ENCODE measurements at places on chromosomes 13 and 19. TPM values are rescaled to one million over a fixed set of nuclear protein-coding genes. Genes with fewer than 3 reads are reported as not detected.

DNA sequence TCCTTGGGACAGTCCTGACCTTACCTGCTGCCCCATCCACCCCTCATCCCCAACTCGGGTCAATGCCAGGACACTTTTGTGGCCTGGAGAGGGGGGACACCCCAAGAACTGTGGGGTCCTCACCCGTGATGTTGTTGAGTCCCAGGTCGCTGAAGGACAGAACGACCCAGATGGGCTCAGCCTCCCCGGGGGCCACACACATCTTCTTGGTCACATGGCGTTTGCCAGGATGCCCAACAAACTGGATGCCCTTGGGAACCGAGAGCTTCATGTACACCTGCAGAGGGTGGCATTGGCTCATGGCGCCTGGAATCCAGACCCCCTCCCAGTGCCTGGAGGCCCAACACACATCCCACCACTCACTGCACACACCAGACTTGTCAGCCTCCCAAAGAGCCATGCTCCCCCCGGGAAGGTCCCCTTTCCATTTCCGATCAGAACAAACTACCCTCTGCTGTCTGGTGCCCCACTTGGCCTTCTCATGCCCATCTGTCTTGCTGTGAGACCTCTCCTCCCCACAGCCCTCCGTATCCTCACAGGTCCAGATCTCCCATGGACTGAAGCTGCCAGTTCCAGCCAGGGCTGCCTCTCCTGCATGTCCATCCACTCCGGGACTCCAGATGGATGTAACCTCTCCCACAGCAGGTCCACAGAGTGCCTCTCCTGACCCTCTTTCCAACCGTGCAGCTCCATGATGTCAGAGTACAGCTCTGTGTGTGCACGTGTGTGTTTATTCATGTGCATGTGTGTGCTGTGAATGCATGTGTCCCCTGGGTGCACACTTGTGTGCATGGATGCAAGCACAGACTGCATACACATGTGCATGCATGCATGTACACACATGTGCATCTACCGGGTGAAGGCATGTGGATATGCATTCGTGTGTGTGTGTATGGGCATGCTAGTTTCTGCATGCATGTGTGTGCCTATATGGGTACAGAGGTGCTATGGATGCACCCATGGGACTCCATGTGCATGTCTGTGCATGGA is 58.4 kb downstream of the F2RL3 start:
- no peak for DNase-seq

GRCh38 chr19:522726-523125 is 8.8 kb upstream of the CDC34 start:
- no peak for DNase-seq

- DNase-seq, result no peak
Measured at GRCh38 chr13:114025714-114026431, 52.0 kb upstream of the C13orf46 start.

SULT2A1 gene
- not detected for total RNA-seq

DNA sequence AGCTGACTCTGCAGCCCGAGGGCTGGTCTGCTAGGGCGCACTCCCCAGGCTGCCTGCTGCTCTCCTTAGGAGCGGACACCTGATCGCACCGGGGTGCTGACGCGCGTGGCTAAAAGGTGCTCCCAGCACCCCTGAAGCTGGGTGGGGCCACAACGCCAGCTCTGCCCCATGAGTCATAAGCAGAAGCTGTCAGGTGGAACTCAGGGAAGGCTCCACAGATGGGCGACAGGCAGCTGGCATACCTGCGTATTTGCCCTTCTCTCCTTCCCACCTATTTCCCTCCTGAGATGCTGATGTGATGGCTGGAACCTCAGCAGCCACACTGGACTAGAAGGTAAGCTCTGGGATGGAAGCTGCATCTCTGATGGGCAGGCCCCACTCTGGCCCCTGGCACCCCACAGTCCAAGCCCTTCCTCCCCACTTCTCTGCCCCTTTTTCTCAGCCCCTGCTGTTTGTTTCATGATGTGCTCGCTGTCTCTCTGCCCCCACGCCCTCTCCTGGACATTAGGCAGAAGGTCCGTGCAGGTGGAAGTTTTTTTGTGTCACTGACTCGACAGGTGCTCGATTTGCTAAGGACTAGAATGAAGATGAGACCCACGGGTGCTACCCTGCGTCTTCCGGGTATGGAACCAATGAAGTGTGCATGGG is 30.3 kb upstream of the CACTIN start:
- DNase-seq, result no peak

All from CD8-positive, alpha-beta memory T cell (primary cell).